Activated CD4-positive, alpha-beta T cell treated with anti-CD3 and anti-CD28 coated beads, Interleukin-2, amount 50 U/mL, for 1 hour (primary cell): ENCODE measurements at places on chromosomes 7 and 10.

GRCh38 chr10:118669020-118669791, 73.8 kb upstream of the PRLHR start:
- no peak for DNase-seq

- no peak for DNase-seq
Measured at GRCh38 chr7:22355620-22356009, 1.3 kb downstream of the RAPGEF5 start.

GRCh38 chr7:131586259-131586658, 29.8 kb upstream of the PODXL start:
- no peak for DNase-seq

GRCh38 chr7:130887182-130887956, 153.4 kb upstream of the KLF14 start:
- DNase-seq = no peak

- no peak for DNase-seq
Measured at GRCh38 chr7:2505401-2505800, 14.2 kb upstream of the LFNG start.

DNA sequence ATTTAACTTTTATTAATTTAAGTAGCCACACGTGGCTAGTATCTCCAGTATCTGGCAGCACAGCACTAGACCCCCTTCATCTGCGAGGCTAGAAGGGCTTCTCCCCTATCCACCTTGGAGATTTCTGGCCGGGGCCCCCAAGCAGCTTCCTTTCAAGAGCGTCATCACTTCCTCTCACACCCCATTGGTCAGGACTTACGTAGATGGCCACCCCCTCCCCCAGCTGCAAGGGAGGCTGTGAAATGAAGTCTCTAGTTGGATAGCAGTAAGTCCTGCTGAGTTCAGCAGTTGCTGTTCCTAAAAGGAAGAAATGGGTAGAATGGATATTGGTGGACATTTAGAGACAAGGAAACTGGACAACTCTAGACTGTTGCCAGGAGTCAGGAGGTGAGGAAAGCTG, 33.8 kb upstream of the COMTD1 start:
- no peak for DNase-seq

DNA sequence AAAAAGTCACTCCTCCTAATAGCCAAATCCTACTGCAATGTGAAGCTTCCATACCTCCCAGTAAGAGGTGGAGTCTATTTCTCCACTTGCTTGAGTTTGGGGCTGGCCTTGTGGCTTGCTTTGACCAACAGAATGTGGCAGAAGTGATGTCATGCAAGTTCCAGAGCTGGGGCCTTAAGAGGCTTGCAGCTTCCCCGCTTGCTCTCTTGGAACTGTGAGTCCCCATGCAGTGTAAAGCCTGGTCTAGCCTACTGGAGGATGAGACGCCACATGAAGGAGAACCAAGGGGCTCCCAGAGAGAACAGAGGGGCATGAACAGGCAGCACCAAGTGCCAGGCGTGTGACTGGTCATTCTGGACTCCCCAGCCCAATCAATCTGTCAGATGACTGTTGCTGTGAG, 58.6 kb upstream of the OPALIN start:
- DNase-seq = no peak

DNA sequence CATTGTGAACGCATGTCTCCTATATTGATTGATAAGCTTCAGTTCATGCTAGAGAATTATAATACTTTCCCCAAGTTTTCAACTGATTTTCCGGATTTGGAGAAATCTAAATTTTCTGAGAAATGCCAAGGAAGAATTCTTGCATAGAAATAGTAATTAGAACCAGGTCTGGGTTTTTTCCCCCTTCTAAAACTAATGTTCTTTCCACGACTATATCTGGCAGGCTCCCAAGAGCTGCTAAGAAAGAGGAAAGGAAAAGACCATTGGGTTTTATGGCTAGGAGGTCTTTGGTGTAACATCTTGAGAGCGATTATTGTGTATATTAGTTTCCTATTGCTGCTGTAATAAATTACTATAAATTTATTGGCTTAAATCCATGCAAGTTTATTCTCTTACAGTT, 71.8 kb upstream of the CACNB2 start:
- DNase-seq = no peak

- DNase-seq = no peak
Measured at GRCh38 chr10:14008740-14009080, 322.0 kb downstream of the FRMD4A start.

DNA sequence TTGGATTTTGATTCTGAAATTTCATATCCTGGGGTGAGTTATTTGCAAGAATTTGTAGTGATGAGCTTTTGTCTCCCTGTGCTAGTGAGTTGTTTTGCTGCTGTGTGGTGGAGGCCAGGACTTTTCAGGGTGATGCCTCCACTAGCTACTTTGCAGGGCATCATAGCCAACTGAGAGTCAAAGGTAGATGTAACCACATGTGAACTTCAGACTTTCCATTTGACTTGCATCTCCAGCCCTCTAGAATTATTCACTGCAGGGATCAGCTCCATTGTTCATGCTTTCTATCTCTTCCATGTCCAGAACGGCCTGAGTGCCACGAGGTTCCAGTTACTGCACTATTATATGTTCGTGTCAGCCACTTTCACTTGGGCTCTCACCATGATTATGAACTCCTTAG, 534.3 kb downstream of the GRM8 start:
- no peak for DNase-seq

DNA sequence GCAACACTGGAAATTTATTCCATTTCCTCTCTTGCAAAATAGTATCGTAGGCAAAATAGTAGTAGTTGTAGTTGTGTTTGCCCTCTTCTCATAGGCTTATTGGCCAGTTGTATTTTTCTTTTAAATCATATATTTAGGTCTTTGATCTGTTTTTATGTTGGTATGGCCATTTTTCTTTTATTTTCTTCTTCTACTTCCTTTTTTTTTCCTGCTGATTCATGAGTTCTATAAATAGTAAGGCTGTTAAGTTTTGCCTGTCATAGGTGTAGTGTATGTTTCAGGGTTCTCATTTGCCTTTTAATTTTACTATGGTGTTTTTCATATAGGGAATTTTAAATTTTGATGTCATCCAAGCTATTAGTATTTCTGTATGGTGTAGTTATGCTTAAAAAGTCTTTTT, 25.4 kb upstream of the MRC1 start:
- DNase-seq = no peak

DNA sequence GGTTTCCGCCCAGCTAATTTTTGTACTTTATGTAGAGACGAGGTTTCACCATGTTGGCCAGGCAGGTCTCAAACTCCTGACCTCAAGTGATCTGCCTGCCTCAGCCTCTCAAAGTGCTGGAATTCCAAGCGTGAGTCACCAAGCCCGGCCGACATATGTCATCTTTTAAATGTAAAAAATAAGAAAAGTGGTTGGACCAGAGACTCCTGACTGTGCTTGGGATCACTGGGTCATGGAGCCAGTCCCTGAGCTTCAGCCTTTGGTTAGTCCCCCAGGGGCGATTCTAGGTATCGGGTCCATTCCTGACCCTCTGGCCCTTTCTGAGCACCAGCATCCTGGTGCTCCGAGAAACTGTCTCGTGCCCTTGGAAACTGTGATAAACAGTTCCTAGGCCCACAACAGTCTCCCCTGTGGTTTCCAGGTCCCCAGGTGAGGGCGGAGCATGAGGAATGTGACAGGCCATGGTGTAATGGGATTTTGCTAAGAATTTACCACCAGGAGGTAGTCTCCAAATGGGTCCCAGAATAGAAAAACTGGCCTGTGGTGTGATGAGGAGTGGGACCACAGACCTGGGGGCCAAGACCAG, 32.8 kb downstream of the UBTD1 start:
- DNase-seq = no peak
